CD4-positive, alpha-beta T cell treated with Interleukin-4 for 4 hours (primary cell): ENCODE measurements at places on chromosomes 3 and 15.

DNA sequence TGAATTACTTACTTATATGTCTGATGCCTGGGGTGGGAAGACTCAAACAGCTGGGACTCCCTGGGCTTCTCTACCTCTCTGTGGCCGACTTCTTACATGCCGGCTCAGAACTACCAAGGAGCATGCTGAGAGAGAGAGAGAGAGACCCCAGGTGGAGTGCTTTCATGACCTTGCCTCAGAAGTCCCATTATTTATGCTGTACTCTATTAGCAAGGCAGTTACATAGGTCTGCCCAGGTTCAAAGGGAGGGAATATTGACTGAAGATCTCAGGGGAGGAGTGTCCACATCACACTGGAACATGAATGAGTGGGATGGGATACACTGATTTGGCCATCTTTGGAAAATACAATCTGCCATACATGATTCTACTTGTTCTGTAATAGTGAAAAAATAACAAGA, 16.2 kb downstream of the CCDC32 start:
- DNase-seq: no peak

DNA sequence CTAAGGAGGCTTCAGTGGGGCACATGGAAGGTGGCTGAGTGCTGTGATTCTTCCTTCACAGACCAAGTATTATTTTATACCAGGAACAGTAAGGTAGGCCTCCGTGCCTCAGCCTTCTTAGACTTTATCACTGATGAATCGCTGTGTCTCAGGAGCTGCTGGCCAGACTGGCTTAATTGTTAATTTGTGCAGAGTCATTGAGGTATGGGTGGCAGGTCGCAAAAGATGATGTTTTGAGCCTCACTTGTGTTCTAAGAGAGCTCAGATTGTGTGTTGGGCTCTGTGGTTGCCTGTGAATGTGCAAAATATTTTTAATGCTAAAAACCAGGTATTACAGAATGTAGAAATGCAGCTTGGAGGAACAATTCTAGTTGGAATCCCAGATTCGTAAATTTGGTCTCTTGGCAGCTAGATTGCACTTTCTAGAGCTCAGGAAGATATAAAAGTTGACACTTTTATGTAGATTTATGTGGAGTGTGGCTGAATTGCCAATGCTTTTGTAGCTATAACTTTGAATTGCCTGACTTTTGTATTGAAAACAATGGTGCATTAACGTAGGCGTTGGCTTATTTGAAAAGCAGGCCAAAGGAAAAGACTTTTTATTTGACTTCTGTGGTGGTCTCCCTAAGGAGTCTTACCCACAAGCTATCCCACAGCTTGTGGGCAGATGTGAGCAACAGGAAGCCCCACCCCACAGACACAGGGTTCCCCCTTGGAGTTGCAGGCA, 53.4 kb downstream of the LARS2 start:
- DNase-seq: no peak

DNA sequence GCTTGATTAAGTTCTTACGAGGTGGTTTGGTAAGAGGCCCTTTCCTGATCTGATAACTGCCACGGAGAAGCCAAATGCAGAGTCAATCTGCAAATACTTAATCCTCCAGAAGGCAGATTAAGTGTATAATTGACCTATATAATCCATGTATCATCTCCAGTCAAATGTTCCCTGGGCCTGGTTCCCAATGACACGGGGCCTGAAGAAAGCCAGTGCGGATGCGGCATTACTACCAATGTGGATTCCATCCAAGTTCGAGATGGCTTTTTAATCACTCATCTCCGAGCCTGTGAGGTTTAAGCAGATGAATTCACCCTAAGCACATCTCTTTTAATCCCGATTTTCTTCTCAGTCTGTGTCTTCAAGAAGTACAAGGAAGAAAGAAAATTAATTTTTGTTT, 60.0 kb upstream of the FEZF2 start:
- DNase-seq: no peak

DNA sequence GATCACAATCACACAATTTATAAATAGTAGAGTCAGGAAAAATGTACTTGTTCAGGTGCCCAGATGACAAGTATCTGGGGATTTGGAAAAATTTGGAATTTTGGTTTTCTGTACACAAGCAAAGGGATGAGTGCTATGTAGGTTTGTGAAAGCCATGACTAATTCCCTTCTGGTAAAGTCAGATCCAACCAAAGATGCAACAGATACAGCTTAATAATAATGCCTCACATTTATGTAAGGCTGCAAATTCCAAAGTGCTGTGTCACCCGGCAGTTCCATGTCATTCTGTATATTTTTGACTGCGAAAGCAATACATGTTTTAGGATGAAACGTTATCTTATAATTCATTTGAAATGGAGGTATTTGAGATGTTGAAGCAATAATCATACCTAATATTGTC, 102.7 kb upstream of the AGBL1 start:
- no peak for DNase-seq

DNA sequence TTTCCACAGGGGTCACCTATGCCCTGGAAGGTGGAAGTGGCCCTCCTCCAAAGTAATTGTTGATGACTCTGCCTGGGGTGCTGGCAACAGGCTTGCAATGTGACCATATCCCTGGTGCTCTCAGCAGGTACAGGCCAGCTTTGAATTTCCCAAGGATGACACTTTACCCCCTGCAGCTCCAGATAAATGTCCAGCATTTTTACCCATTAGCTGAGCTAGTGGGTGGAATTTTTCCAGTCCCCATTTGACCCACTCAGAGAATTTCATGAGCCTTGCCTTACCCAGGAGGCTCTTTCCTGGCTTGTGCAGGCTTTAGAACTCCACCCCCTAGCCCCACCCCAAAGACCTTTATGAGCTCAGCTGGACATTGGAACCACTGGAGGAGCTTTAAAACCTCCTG, 77.6 kb downstream of the ST8SIA2 start:
- DNase-seq: no peak

GRCh38 chr15:85504749-85505676, 124.6 kb downstream of the AKAP13 start:
- peak; percentile 57 for DNase-seq

DNA sequence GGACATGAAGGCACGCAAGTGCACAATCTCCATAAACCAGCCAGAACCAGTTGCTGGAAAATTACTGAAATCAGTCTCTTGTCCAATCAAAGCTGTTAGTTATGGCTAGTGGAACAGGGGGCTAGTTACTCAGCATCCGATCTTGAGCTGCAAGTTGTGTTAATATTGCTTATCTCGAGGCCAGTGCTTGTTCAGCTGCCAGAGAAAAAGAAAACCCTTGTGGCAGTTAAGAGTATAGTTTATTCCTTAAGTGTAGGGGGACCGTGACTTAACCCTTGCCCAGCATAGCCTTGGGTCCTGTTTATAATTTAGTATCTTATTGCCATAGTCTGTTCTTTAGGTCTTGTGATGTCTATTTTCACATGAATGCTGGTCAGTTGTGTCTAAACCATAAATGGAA, 268.5 kb downstream of the CD47 start:
- DNase-seq: no peak

DNA sequence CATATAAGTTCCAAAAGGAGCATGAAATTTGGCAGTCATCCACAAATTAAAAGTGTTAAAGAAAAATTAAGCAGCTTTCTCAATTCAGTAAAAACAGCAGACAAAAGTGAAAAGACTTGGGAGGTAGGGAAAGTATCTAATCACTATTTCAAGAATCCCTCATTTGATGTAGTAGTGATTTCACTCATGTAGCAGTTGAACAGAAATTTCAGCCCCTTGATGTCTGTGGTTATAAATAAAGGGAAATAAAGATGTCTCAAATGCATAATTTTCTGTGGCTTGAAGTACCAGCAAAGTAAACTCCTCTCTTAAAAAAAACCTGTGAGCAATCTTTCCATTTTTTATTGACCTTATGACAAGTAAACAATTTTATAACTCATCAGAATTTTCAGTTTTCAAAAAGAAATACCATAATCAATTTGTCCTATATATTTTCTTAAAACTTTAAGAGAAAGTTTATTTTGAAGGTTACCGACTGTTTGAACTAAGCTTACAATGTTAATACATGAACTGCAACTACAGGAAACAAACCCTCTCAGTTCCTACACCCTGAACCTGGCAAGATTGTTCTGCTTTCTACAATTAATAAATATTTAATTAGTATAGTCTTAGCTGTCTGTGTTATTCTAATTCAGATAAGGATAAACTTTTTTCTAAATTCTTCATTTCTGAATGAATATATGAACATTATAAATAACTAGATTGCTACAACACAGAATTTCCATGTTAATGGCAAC, 94.2 kb downstream of the CBLB start:
- no peak for DNase-seq

- DNase-seq: no peak
Observed at GRCh38 chr3:4008205-4008604, 209.0 kb downstream of the LRRN1 start.

DNA sequence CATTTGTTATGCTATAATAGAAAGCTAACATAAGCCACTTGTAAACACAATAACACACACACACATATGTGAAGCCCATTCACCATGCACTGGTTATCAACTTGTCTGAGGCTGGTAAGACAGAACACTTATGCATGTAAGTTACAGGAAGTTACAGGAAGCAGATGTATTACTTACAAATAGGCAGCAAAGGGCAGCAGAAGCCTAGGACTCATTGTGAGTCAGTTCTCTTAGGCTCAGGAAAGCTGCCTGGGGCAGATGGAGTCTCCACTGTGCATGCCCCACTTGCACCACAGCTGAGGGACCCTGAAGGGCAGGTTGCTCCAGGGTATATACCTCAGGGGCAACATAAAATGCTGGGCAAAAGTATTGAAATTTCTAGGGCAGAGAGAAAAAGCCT, 748.8 kb upstream of the CCDC54 start:
- no peak for DNase-seq

- DNase-seq: no peak
Observed at GRCh38 chr3:26574766-26575165, 47.8 kb upstream of the LRRC3B start.

GRCh38 chr3:40655551-40655950, 130.8 kb downstream of the ZNF621 start:
- DNase-seq: no peak

GRCh38 chr3:179148616-179149405, 654 bp downstream of the PIK3CA start:
- DNase-seq: peak; percentile 89

- no peak for DNase-seq
Observed at GRCh38 chr15:41367418-41367817, 34.7 kb downstream of the NUSAP1 start.

GRCh38 chr3:138846262-138846791, 11.6 kb upstream of the PIK3CB start:
- no peak for DNase-seq

GRCh38 chr3:136343446-136343845, 93.3 kb downstream of the PCCB start:
- DNase-seq: no peak

DNA sequence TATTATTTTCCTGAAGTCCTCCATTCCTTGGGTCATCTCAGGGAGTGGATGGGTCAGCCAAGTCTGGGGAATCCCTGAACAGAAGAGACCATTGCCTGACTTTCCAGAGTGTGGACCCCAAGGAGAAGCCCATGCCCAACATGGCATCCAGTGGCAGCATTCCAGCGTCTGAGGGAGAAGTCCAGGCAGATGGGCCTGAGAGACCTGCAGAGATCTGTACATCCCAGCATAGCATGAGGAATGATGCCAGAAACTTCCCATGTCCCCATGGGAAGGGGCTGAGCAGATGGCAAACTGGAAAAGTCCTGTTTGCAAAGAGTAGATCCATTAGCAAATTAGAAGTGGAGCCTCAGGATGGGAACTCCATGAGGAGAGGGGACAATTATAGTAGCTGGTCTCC, 17.6 kb upstream of the COLQ start:
- DNase-seq: no peak

DNA sequence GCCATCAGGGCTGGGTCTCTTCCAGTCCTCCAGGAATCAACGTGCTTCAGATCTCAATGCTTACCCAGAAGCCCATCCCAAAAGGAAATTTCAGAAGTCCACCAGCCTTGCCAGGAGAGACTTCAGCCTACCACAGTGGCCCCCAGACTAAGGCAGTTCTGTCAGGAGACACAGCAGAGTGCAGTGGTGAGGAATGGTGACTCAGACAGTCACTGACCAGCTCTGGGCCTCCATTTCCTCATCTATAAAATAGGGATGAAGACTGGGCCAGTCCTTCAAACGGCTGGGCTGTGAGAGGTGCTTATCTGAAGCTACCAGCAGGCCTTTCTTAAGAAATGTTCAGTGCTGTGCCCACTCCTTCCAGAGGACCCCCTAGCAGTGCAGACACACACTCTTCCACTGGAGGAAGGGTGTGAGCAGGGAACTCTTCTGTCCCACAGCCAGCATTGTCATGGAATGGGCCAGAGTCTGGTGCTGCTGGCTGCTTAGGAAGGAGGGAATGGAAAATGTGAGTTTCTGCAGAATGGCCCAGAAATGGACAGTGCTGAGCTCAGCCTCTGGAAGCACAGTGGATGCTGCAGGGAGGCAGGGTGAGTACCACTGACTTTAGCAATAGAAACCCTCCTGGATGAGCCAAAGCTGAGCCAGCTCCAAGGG, 41.6 kb upstream of the DUSP7 start:
- no peak for DNase-seq

GRCh38 chr3:66938338-66938963, 59.7 kb upstream of the KBTBD8 start:
- DNase-seq: peak; percentile 43

- DNase-seq: no peak
Observed at GRCh38 chr3:30612437-30613132, 6.2 kb downstream of the TGFBR2 start.

GRCh38 chr3:171375666-171376595, 84.3 kb downstream of the TNIK start:
- DNase-seq: peak; percentile 5

- no peak for DNase-seq
Observed at GRCh38 chr15:31407376-31407775, 80.7 kb downstream of the KLF13 start.

DNA sequence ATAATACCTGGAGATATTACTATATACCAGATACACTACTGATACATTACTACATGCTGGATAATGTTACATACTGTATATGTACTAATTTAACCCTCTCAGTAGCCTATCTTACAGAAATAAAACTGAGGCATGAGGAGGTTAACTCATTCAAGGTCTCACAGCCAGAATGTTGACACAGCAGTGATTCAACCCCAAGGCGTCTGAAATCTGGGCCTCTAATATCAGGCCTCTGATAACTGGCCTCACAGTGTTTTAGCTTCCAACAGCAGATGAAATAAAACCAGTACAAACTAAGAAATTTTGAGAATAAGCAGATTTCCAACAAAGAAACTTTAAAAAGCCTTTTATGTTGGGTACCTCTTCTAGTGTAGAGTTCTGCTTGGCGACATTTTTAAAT, 23.4 kb downstream of the DZIP1L start:
- no peak for DNase-seq

- no peak for DNase-seq
Observed at GRCh38 chr3:64798316-64798715, 110.5 kb upstream of the ADAMTS9 start.

- no peak for DNase-seq
Observed at GRCh38 chr3:17579289-17580031, 163.0 kb downstream of the TBC1D5 start.

- no peak for DNase-seq
Observed at GRCh38 chr3:72473156-72473555, 375.1 kb downstream of the SHQ1 start.
